Pancreas (tissue), 10 donors: ENCODE measurements at places on chromosomes 1 and 21. TPM values are rescaled to one million over a fixed set of nuclear protein-coding genes. Genes with fewer than 3 reads are reported as not detected.

The BRWD1 gene
- total RNA-seq = 22.5 TPM

DNA sequence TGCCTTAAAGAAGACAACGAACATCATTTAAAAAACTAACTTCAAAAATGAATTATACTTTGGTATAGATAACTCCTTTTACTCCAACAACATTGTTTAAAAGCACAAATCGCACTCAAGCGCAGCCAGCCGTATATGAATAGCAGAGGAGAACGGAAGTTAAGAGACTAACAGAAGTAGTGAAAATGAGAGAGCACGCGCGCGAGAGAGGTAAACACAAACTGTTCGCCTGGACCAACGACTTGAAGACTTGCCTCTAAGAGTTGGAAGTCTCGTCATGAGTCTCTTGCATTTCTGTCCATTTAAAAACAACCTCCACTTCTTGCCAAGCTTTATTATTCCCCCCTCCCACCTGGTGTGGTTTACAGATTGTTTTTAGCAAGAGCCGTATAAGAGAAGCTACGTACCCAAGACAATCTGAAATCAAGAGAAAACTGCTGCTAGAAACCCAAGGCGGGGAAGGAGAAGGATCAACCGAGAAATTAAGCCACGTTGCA lies 479 bp downstream of the SELENOF start:
- no peak for DNase-seq

DNA sequence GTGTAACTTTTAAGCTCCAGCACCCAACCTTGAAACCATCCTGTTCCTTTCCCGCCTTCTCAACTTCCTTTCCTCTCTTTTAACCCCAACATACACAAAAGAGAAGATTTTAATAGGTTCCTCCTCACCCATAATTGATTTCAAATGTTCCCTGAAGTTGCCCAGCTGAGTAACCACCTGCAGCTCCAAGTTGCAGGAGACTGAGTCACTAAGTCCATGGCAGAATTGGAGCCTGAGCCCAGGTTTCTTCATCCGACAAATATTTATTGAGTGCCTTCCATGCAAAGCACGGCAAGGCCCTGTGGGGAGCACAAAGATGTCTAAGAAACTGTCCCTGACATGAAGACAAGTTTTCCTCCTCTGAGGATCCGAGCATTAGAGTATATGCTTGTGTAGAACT lies 97.7 kb downstream of the PAPPA2 start:
- DNase-seq = no peak

GRCh38 chr1:196071447-196071846 lies 536.8 kb downstream of the KCNT2 start:
- DNase-seq = no peak

DNA sequence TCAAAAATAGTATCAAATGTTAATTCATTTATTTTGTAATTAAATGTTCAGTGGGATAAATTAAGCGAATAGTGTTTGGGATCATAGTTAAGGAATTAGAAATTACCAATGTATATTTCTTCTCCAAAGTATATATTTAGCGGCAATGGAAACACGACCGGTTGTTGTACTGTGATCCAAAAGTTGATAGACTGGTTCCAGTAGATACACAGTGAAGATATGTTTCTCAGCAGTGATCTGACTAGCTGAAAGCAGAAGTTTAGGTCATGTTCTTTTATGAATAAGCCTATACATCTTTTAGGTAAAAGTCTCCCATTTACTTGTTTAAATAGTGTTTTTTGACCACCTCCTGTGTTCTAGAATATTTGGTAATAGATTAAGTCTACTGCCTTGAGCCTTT lies 8.8 kb downstream of the USP16 start:
- no peak for DNase-seq

- no peak for DNase-seq
Measured at GRCh38 chr1:185636848-185637247, 97.3 kb upstream of the HMCN1 start.

The DNASE2B gene
- total RNA-seq = not detected

GRCh38 chr1:226371027-226371694 lies 36.7 kb downstream of the PARP1 start:
- DNase-seq = no peak

- peak; percentile 49 for DNase-seq
Measured at GRCh38 chr1:11052839-11053757, 6.1 kb upstream of the MASP2 start.
